Stimulated activated CD8-positive, alpha-beta memory T cell treated with anti-CD3 and anti-CD28 coated beads, Interleukin-7, amount 100 ng/mL, for 48 hours (primary cell): ENCODE measurements at places on chromosomes 3 and 15.

GRCh38 chr3:18077128-18077840, 334.9 kb upstream of the TBC1D5 start:
- DNase-seq = no peak

DNA sequence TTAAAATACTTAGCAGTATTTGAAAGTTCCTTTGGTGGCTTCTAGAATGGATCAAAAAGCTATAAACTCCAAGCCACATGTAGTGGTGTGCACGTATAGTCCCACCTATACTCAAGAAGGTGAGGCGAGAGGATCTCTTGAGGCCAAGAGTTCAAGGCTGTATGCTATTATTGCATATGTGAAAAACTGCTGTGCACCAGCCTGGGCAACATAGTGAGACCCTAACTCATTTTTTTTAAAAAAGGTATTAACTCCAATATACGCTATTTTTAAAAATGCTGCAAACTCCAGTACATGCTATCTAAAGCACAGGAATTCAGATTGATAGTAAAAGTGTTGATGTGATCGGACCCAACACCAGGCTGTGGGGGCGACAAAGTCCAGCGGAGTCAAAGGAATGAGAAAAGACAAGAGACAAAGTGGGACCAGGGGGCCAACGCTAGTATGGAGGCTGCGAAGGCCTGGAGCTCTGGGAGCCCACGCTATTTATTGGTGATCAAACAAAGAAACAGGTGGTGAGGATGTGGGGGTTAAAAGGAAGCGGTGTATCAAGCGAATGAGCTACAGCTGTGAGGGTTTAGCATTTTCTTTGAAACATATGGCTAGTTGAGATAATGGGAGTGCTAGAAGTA, 66.6 kb downstream of the ARIH1 start:
- no peak for DNase-seq

- no peak for DNase-seq
Observed at GRCh38 chr3:57091521-57092273, 31.2 kb downstream of the SPATA12 start.

GRCh38 chr3:30256474-30256873, 349.9 kb upstream of the TGFBR2 start:
- no peak for DNase-seq

DNA sequence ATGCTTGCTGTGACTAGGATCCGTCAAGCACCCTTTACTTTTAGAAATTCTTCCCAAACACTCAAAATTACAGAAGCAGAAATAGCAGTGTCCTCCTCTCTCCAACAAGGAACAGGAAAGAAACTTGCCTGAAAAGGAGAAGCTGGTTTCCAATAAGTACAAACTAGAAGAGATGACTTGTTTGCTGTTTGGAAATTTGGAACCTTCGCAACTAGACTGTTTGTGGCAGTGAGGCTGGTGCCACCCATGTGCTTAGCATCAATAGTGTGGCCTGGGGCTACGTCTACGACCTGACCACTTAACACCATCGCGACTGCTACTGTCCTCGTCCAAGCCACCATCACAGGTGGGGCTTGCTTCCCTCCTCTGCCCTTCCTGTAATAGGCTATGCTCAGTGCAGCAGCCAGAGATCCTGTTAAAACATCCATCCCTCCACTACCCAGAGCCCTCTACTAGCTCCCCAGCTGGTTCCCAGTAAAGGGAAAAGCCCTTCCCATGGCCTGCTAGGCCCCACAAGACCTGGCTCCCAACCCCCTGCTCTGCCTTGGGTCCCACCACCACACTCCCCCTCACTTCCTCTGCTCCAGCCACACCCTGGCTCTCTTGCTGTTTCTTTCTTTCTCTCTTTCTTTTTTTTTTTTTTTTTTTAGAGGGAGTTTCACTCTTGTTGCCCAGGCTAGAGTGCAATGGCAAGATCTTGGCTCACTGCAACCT, 52.6 kb upstream of the CCR2 start:
- DNase-seq = no peak

DNA sequence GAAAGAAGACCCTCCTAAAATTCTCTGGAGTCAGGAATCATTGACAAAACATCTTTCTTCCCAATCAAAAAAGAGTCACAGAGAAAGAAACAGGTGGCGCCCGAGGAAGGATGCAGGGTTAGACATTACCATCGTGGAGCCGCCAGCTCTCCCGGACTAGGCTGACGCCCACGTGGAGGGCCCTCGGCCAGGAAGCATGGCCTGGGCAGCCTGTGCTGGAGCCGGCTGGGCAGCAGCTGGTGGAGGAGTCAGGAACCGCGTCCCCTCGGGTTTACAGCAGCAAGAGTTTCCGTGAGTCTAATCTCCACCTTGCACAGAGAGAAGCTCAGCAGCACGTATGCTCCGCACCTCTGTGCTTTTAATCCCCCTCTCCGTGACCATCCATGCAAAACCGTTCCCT, 533.7 kb upstream of the ATP11B start:
- no peak for DNase-seq

- no peak for DNase-seq
Observed at GRCh38 chr3:23166845-23167244, 36.3 kb upstream of the UBE2E2 start.

DNA sequence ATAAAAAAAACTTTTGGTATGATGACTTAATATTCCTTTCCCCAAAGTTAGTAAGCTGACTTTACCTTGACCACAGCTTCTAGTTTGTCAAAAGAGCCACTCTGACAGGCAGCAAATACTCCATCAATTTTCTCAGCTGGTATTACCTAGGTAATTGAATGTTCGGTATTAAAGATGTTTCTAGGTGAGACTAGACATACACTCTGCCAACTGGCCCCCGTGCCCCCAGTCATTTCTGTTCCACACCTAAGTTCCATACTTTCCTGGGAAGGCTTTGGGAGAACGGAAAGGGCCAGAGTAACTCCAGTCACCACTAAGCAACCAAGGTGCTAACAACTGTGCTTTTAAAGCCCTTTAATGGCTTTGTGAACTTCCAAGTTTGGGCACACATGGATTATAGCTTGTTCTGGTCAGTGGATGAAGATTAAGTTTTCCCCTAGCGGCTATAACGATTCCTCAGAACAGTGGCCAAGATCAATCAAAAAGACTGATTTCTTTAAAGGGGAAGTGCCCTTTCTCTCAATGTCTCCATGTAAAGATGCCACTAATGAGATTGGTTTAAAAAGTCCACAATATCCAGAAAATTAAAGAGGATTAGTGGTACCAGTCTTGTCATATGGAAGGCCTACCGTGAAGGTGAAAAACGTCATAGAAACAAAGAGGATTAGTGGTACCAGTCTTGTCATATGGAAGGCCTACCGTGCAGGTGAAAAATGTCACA, 7.0 kb downstream of the EIF4A2 start:
- no peak for DNase-seq

GRCh38 chr3:169213956-169214355, 449.6 kb downstream of the MECOM start:
- no peak for DNase-seq

GRCh38 chr3:188231456-188231855, 77.5 kb downstream of the LPP start:
- DNase-seq = no peak

- DNase-seq = no peak
Observed at GRCh38 chr15:75864213-75865059, 21.2 kb downstream of the UBE2Q2 start.

DNA sequence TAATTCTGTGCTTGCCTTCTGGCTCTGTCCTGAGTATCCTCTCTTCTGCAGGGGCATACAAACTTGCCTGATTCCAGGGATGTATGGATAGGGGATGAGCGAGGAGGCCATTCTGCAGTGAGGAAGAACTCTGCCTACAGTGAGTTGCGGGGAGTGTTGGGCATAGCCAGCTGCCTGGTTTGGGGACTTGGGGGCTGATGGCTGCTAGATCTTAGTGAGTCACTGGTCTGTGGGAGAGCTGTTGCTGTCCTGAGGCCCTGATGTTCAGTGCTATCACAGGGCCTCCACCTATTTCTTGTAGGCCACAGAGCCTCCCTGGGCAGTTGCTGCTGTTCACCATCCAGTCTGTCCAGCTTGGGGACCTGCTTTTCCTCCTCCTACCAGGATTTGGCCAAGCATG, 20.3 kb downstream of the CDAN1 start:
- DNase-seq = no peak

GRCh38 chr3:113783463-113783862, 36.6 kb downstream of the ATP6V1A start:
- DNase-seq = no peak

DNA sequence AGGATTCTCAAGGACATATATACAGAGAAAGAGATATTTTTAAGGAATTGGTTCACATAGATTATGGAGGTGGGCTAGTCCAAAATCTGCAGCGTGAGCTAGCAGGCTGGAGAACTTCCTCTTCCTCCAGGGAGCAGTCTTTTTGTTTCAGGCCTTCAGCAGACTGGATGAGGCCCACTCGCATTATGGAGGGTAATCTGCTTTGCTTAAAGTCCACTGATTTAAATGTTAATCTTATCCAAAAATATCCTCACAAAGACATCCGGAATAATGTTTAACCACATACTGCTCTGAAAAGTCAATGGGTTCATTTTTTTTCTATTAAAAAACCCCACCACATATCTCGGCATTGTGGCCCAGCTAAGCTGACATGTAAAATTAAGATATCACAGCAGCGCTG, 22.2 kb upstream of the NRROS start:
- DNase-seq = no peak

GRCh38 chr3:119073258-119074001, 38.8 kb upstream of the IGSF11 start:
- no peak for DNase-seq

- no peak for DNase-seq
Observed at GRCh38 chr3:126517291-126517951, at the start of gene UROC1. Gene UROC1, minus strand, starts transcription at chr3:126517773. Its CDS starts 54 bp downstream, at chr3:126517719.

DNA sequence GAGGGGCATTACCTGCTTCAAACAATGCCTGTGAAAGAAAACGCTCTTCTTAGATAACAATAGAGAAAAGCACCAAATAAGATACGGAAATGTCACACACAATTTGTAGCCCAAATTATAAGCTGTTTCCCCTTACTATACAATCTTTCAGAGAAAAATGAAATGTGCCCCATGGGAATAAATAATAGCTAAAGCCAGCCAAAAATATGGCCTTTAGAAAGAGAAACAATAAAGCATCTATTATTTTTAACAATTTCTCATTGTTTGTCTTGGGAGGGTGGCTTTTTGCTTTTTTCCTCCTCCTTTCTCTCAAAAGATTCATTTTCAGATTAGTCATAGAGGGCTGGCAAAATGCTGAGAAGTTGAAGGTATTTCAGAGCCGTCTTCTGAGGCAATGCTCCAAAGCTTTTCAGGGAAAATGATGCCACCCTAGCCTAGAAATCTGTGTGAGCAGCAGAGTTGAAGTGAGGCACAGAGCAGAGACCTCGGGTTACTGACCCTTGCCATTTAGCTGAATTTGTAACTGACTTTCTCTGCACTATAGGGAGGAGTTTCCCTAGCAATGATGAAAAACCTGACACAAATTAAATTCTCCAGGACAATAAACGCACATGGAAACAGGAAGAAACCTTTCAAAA, 86.3 kb upstream of the PRICKLE2 start:
- no peak for DNase-seq

DNA sequence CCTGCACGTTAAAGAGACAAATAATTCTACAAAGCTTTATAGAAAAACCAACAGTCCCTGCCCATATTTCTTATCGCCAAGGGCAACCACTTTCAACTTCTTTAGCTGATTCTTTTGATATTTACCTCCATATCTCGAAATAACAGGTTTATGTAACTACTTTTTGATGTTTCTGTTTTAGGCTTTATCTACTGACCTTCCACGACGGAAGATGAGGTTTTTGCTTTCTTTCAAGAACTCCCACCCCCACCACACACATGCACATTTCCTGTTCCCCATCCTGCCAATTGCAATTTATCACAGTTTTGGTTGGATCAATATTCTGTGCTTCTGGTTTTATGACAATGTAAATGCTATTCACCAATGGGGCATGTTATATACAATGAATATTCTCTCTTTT, 330.4 kb upstream of the ICE2 start:
- DNase-seq = no peak

- no peak for DNase-seq
Observed at GRCh38 chr15:70260580-70260979, 162.9 kb upstream of the TLE3 start.

- DNase-seq = no peak
Observed at GRCh38 chr3:73622091-73622805, 2.5 kb downstream of the PDZRN3 start.
